Activated naive CD4-positive, alpha-beta T cell treated with anti-CD3 and anti-CD28 coated beads for 36 hours (primary cell): ENCODE measurements at places on chromosomes 4 and X.
A peak's percentile ranks its signal among the peaks of the same experiment; 100 is the strongest.

DNA sequence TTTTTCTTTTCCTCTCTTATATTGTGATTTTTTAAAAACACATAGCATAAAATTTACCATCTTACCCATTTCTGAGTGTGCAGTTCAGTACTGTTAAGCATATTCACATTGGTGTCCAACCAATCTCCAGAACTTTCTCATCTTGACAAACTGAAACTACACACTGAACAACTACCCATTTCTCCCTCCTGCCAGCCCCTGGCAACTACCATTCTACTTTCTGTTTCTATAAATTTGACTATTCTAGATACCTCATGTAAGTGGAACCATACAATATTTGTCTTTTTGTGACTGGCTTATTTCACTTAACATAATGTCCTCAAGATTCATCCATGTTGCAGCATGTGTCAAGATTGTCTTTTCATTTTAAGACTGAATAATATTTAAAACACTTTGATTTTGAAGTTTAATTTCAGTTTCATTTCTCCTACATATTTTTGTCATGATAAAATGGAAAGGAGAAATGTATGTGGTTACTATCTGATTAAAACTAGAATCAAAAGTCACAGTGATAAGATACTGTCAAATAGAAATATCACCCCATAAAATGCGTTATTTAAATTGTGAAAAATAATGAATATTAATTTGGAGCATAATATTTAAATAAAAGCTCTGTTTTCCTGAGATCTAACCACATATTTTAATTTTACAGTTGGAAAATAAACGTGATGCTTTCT is 122.8 kb downstream of the DIPK2B start:
- DNase-seq, result peak; percentile 10

DNA sequence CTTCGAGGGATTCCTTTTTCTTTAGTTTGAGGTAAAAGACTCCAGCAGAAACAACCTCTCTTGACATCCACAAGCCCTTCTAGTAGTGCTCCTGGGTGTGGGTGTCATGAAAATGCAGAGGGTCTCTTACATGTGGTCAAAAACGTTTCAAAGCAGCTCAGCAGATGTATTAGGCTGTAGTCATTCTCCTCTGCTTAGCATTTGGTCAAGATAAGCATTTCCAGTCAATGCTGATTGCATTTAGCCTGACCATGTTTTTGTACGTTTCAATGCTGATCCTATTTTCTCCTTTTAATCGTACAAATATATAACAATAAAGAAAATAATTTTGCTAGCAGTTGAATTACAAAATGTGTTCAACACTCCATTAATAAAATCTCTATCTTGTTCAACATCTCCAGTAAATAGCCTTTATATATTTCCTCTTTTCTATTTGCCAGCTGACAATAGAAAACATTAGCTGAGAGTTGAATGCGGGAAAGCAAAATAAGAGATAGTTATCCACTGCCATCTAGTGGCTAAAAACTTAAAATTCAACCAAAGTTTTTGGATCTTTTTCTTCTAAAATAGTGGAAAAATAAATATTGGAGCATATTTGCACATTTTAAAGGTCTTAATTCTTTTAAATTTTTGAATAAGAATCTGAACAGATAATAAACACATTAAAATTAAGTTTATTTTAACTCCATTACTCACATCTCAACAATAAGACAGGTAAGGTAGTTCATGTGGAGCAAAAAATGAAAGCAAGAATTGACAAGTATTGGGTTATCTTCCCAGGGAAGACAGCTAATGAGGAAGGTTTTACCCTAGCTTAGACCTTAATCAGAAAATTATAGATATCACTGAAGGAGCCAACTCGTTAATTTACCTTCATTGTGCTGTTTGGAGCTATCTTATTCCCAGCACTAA is 15.2 kb upstream of the PACRGL start:
- DNase-seq, result no peak

GRCh38 chrX:132662844-132663243 is 174.0 kb upstream of the MBNL3 start:
- DNase-seq, result no peak

DNA sequence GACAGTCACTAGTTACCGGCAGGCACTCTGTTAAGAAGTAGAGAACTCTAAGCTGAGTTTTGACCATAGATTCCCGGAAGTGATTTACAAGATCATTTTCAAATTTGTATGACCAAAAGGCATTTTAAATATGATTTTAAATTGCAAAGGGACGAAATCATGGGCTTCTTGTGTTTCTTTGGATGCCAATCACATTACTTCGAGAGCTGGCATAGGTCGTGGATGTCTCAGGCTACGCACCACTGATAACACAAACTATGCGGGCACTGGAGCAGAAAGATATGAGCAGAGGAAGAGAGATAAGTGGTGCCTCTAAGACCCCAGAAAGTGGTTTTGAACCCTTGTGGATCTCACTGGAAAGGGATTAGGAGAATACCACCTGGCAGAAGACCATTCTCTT is 294.2 kb upstream of the FTHL17 start:
- no peak for DNase-seq

DNA sequence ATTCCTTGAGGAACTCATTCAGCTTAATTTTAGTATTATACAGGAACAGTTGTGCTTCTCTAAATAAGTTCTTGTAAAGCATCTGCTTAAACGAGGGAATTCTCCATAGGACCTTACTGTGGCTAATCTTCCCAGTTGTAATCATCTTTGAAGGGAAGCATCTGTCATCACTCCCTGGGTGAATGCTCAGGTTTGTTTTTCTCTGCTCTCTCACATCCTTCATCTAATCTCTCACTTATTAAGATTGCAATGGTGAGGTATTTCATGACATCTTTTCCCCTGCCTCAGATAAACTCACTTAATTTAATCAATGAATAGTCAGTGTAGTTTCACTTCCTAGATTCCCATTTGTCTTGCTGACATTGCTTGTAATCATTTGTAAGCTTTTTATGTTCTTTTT is 121.8 kb upstream of the ADAMTS3 start:
- DNase-seq, result no peak

DNA sequence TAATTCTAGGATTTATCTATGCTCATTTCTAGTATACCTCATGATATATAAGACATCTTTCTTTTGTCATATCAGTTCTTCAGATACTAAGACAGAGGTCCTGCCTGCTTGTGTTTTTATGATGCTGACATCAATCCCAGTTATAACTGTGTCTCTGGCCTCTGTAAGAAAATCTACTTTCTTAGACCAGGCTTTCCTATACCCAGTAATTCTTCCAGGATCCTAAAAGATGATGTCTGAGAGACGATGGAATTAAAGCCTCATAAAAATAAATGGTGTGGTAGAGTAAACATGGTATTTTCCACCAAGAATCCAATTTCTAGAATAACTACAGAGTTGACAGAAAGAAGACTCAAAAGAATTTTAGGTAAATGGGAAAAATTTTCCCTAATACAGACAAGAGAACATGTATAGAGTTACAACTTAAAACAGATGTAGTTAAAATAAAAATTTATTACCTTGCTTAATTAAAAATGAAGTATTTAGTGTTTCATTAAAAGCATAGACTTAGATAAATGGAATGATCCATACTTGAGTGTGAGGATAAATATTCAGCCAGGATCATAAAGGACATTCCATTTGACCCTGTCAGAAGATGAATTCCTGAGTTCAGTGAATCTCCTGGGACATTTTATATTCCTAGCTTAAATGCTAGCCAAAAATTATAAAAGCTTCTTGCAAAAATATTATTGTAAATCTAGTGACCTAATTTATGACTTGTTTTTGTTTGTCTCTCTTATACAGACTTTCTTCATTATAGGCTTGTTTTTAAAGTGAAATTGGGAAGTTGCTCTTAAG is 137.4 kb downstream of the PDLIM5 start:
- no peak for DNase-seq

DNA sequence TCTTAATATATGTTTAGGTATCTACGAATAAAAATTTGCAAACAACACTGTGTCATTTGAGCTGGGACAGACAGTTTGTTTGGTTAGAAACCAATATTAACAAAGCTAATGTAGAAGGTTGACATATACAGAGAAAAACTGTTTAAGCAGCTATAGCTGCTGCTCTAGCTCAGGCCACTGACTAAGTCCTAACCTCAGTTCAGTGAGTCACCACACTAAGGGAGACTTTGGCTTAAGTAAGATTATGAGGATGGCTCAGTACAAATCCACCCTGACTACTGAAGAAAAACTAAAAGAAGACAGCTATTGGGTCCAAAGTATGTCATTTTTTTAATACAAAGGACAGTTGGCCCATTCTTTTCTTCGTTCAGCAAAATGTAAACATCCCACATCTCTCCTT is 717.3 kb upstream of the ACTRT1 start:
- no peak for DNase-seq

DNA sequence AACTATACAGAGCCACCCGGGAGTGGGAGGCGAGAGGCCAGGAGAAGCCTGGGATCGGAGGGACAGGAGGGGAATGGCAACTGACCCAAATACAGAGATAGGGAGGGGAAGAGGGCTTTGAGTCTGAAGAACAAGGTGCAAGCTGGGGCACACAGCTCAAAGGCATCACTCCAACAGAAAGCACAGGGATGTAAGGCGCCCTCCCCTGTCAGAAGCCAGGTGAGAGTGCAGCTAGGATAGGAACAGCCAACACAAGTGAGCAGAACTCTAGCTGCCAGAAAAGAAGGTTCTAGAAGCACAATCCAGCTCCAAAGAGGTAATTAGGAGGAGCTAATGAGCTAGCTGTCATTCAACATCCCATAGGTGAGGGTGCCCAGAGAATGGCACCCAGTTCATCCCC is 232.2 kb downstream of the DHX15 start:
- no peak for DNase-seq

DNA sequence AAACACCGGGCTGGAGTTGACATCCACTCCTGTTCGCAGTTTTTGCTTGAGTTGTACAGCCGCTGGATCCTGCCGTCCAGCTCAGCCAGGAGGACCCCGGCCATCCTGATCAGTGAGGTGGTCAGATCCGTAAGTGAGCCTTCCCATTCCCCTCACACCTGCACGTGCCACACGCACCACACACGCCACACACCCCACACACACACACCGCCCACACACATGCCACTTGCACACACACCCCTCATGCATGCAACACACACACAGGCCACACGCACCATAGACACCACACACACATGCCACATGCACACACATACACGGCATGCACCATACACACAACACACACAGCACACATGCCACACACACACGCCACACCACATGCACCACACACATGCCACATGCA is 20.1 kb upstream of the MSANTD1 start:
- no peak for DNase-seq

DNA sequence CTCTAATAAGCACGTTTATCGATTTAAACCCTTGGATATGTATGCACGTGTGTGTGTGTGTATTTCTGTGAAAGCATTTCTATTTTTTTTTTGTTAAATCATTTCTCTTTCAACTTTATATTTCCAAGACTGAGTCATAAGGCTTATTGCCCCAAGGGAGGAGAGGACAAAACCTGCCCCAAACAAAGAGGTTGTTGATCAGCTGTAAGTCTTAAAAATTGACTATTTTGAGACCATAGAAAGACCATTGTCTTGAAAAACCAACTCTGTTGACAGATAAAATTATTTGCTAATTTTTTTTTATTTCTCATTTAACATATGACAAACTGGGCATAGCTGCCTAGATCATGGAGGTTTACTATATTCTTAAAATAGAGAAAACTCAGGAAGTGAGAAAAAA is 222.4 kb downstream of the FMR1NB start:
- DNase-seq, result no peak

DNA sequence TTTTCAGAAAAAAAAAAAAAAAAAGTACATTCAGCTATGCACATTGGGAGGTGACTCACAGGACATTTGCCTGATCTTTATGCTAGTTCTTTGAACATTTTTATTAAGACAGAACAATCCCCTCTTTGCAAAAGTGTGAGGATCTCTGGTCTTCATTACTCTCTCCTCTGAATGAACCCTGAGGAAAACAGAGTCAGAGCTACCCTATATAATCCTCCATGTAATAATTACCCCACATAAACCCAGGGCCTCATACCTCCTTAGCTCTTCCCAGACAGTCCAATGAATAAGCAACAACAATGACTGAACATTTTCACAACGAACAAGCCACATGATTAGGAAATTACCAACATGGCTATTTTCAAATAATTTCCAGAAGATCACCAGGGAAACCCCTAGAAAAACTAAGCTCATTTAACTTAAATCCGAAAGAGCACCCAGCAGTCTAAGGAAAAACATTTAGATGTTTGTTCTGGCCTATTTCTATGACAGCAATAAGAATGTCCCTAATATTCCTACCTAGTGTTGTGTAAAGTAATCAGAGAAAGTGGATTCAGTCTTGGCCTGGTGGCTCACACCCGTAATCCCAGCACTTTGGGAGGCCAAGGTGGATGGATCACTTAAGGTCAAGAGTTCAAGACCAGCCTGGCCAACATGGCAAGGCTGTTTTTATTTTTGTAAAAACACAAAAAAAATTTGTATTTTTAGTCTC is 37.8 kb downstream of the TBC1D9 start:
- no peak for DNase-seq

DNA sequence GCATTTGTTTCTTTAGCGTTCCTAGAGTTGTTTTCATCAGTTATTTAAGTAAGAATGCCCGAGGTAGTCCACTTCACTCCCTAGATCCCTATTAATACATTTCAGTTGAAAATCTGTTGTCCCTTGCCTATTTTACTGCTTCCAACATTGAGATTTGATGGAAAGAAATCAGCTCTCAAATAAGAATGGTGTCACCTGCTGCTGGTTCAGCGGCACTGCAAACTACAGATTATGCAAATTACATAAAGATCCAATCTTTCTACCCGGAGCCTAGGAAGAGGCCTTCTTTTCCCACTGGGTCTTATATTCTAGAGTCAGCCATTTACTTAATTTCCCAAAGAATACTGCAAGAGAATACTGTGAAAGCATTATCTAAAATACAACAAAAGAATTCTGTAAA is 597.6 kb upstream of the MAGEB2 start:
- no peak for DNase-seq

GRCh38 chr4:67456577-67457196 is 88.6 kb downstream of the CENPC start:
- DNase-seq, result no peak

DNA sequence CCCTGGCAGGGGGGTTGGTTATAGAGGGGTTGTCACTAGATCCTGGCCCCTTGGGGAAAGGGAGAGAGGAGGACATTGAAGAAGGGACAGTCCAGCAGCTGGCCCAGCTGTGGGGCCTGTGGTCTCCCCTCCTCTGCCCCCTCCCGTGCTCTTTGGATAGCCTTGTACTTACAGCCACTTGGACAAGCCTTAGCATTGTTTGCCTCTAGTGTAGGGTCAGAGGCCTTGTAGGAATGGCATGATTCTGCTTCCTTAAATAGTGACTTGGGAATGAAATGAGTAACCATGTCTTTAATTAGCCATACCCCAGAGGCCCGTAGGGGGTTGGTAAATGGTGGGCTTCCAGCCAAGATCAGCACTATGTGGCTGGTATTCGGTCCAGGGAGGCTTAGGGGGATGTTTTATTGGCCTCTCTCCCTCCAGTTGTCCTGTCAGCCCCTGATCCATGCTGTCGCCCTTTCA is 230.6 kb downstream of the PTTG2 start:
- DNase-seq, result no peak

- no peak for DNase-seq
Observed at GRCh38 chr4:145341381-145341780, 140.3 kb upstream of the SMAD1 start.

- no peak for DNase-seq
Observed at GRCh38 chr4:21454201-21454600, 494.4 kb downstream of the KCNIP4 start.

GRCh38 chr4:176902710-176903323 is 110.1 kb upstream of the VEGFC start:
- no peak for DNase-seq
